LNCaP clone FGC (cell line): ENCODE measurements at places on chromosomes 12 and 14.

DNA sequence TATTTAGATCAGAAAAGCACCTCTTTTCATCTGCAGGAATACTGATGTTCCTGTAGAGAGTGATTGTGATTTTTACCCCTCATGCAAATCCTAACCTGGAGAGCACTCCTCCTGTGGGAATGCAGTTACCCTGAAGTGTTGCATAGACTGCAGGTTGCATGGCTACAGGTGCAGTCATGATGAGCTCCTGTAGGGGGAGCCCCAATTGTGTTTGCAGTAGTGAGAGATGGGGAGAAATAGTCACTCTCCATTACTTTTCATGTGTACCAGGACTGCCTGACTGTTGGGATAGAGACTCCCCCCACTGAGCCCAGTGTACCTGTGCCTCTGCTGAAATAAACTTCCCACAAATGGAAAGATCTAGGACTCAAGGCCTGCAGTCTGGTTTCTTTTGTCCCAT is 1086.5 kb downstream of the SLC6A15 start:
- DNase-seq: no peak

DNA sequence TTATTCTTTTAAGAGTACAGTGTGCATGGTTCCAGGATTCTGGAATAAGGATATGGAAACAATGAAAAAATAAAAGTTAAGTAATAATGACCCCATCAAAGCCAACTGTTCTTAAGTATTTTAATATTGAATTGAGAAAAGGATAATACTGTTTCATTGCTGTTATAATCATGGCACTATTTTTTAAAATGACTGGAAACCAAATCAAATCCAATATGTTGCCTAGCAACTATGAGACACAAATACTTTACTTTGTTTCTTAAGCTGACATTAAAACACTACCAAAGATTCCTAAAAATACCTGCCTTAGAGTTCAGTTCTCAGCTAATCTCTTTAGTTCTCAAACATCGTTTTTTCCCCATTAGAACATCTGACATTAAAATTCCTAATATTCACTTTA is 66.4 kb upstream of the OTOGL start:
- no peak for DNase-seq

GRCh38 chr12:51862947-51863346 is 14.4 kb upstream of the FIGNL2 start:
- DNase-seq: no peak

DNA sequence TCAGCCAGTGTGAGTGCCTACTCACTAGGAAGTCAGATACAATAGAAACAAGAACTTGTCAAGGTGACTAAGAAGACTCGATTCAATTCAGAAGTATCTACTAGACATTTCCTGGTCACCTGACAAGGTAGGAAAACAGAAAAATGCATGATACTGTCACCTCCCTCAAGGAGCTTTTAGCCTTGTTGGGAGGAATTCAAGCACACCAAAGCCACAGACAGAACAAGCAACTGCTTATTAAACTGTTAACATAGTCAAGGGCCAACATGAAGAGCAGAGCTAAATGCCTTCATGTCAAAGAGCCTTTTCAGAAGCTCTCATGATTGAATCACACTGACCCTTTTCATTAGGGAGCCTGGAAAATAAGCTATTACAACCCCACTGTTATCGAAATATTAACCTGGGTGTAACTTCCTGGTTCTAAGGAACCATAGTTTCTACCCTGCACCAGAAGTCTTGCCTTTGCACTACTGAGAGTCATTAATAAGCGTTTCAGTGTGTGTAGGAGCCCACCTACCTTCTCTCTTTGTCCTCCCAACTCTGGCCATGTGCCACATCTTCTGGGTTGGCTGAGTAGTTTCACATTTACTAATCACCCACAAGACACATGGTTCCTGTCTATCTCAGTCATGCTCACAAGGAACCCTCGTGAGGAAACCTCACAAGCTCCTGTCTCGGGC is 31.0 kb upstream of the LGALS3 start:
- no peak for DNase-seq

DNA sequence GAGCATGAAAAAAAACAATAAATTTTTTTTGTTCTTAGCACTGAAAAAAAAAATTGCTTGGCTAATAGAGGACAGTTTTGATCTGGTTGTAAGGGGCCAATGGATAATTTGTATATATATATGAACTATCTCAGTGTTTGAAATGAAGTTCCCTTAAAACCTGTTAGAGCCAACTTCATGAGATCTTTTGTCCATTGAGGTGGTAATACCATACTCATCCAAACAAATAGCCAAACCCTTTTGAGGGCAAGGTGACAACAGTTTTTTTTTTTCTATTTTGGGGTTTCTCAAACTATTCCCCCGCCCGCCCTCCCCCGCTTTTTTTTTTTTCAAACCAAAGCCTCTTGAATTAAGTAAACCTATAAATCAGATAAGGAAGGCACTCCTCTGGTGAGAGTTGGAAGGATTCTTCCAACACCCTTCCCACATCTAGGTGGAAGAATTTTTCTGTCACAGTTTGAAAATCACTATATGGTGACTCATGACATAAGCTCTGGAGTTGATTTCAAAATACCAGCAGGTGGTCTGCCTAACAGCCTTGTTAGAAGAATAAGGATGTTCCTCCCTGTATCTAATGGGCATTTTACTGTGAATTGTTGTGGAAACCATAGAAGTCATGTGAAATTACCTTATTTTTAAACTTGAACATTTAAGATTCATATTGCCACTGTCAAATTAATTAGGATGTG is 10.2 kb downstream of the ARHGAP5 start:
- no peak for DNase-seq

DNA sequence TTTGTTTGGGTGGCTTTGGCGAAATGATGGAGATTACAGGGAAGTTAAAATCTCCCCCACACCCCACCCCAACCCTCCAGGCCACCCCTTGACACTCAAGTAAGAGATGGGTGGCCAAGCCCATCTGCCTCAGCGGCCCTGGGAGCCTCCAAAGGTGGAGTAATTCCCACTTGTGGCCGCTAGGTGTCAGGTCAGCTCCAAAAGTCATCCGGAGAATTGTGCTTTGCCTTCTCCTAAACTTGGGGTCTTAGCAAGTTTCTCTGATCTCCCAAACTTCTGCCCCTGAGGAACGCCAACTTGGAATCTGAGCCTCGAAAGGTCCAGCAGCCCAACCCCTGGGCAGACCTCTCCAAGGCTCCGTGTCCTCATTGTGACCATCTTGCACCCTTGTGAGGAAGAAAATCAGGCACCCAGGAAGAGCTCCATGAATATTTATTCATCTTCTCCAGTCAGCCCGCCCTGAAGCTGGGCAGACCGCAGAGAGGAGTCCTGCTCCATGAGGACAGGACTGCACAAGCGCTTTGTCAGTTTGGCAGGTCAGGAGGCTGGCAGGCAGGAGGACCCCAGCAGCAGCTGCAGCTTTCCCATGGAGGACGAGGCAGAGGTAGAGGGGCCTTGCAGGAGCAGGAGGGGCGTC is 46.7 kb downstream of the LRRC74A start:
- no peak for DNase-seq

GRCh38 chr12:28869197-28869596 is 279.9 kb upstream of the FAR2 start:
- DNase-seq: no peak

DNA sequence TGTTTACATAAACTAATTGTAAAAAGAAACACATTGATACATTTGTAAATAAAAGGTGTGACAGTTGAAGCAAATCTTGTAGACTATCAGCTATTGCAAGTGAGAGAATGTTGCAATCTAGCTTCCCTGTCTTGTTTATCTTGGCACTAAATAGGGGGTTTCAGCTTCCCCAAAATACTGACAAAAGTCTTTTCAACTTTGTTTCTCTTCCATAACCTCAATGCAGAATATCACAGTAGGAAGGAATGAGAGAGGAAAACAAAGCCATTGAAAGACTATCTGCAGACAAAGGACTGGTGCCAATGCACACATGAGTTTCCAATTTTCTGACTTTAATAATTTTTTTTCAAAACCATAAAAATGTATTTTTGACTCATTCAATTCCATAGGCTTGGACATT is 886.2 kb upstream of the MGAT4C start:
- DNase-seq: no peak

DNA sequence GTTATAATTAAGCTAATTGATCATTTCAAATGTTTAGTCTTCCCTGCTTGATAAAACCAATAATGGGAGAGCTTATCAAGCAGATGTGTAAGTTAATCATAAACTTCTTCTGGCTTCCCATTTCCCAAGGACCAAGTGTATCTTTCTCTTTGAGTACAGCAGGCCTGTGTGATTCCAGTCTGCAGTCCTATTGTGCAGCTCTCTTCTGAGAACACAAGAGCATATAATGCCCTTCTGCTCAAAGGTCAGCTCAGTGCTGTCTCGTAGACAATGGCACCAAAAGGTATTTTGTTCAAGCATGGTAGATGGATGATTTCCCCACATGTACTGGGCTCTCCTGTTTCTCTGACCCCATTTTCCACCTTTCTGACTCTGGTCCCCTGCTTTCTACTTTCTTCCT is 101.8 kb upstream of the DYRK2 start:
- no peak for DNase-seq

GRCh38 chr14:51715742-51716141 is 64.0 kb downstream of the FRMD6 start:
- DNase-seq: no peak

DNA sequence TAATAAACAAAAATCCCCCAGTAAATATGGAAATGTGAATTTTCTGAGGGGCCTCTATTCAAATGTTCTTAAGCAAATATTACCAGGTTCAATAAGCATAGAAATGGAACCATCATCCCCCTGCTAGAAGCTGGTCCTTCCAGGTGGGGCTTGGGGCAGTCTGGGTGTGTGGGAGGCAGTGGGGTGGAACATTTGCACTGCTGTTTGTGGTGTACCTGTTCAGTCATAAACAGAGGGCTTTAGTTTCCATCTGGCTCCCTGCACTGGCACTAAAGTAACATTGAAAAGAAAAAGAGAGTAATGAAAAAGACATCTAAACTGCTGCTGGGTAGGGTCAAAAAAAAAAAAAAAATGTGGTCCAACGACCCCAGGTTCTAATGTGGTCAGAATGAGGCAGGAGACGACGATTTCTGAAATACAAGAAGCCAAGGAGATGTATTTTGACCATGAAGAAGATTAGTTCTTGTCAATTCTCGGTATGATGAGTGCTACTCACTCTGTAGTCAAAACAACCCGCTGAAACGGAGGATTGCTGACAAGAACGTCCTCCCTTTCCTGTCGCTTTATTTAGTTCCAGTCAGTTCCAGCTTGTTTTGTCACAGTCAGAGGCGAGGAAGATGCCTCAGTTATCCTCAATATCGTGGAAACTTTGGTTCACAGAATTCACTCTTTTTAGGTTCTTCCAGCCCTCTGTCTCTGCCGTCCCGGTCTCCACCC is 44.2 kb upstream of the MANSC4 start:
- no peak for DNase-seq

DNA sequence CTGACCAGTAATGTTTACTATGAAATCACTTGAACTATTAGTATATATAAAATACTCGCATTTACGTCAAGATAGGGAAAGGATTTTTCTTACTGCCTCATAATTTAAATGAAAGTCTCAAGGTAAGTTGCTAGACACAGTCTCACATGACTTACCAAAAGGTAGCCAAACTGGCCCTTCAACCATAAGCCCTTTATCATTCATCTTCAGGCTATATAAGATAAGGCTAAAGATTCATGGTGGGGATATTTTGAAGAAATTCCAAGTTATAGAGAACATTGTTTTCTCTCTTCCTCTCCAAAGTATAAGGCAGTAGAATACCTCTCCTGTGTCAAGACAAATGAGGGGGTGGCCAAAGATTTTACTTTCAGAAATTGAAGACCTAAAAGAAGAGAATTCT is 23.4 kb downstream of the KIF21A start:
- no peak for DNase-seq

GRCh38 chr12:91053951-91054715 is 3.7 kb downstream of the KERA start:
- DNase-seq: no peak

DNA sequence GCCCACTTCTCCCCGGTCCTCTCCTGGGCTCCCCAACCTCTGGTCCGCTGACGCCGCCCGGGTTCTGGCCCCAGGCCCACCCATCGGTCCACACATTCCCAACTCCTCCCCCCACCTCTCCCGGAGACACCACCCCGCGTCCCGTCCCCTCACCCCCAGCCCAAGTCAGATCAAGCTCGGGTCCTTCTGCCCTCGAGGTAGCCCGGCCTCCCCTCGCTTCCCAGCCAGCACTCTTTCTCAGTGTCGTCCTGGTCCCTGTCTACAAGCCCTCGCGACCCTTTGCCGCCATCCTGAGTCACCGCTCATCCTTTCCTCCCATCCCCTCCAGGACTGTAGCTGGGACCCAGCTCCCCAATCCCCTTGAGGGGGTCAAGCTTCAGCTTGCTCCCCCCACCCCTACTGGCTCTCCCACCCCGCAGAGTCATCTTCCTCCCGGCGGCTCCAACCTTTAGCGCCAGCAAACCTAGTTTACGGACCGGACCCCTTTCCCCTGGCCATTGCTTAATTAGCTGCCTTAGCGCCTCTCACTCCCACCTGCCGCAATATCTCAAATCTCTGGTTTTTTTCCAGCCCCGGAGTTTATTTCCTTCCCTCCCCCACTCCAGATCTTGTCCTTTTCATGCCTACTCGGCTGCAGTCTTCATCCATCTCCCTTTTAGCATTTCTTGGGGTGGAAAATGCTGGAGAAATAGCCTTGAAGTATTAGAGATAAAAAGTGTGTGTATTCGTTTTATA is 1.1 kb downstream of the PPP4R4 start:
- no peak for DNase-seq

GRCh38 chr12:119060847-119061796 is 79.8 kb downstream of the SRRM4 start:
- peak; percentile 17 for DNase-seq

GRCh38 chr14:88289234-88289633 is 33.8 kb downstream of the KCNK10 start:
- no peak for DNase-seq

GRCh38 chr14:23028799-23029198 is 5.9 kb downstream of the PSMB5 start:
- DNase-seq: no peak

- peak; percentile 17 for DNase-seq
Measured at GRCh38 chr12:51351913-51352532, 5.5 kb upstream of the CELA1 start.

- no peak for DNase-seq
Measured at GRCh38 chr14:96246539-96246847, 9.5 kb upstream of the BDKRB1 start.

DNA sequence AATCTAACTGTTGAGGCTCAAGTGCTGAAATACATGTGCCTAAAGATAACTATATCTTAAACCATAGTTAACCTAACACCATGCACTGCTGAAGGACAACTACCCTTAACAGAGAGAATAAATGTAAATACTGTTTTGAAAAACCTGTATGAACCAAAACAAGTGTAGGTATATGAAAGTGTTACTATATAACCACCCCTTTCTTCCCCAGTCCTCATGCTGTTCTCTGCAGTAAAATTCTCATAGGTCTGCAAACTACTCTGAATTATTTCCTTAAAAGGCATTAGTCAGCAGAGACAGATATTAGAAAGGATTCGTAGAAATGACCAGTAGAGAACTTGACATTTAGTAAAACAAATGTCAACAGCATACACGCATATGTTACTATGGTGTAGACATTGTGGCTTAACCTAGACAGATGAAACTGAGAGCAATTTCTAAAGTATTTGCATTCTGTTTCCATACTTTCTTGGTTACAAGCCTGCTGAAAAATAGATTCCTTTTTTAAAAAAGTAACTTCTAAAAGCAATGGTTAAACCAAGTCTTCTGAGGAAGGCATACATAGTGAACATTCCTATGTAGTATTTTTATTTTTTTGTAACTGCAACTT is 13.9 kb downstream of the CSRP2 start:
- no peak for DNase-seq

GRCh38 chr12:98425859-98426258 is 89.5 kb upstream of the TMPO start:
- DNase-seq: no peak
